ENCODE measurements at places on chromosomes 11 and 22.

GRCh38 chr11:47308050-47308823 lies 38.3 kb downstream of the MADD start:
- no peak for DNase-seq

- no peak for DNase-seq
Measured at GRCh38 chr11:90251599-90251998, 28.8 kb upstream of the CHORDC1 start.

- no peak for DNase-seq
Measured at GRCh38 chr11:67054836-67055523, 1.7 kb upstream of the RHOD start.

DNA sequence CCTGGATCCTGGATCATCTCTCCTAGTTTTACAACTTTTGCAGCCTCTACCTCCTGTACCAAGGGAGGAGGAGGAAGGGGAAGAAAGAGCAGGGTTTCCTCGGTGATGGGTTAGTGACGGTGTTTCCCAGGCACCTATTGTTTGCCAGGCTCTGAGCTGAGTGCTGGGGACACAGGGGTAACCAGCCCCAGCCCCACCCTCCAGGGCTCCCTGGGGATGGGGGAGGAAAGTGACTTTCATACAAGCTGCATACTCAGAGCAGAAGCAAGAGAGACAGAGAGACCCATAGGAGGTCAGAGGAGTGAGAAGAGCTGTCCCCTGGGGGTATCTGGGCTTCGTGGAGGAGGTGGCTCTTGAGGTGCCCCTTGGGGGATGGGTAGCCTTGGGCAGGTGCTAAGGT lies 89.4 kb upstream of the THY1 start:
- no peak for DNase-seq

- DNase-seq = no peak
Measured at GRCh38 chr22:45072322-45072903, 62.6 kb upstream of the PHF21B start.

DNA sequence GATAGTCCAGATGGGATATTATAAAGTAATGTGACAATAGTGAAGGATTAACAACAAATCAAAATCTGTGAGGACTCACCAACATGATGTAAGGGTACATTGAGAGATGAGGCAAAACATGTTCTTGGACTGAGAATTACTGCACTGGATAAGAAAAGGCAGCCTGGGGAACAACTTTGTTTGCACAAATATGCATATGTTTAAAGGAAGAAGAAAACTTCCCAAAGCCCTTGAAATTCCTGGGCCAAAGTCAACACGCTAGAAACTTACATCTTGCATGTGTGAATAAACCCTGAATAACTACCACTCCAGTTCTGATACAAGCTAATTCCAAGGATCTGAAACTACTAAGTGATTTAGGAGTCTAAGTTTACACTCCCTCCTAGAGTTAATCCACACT lies 1.1 kb downstream of the OR52A5 start:
- no peak for DNase-seq

DNA sequence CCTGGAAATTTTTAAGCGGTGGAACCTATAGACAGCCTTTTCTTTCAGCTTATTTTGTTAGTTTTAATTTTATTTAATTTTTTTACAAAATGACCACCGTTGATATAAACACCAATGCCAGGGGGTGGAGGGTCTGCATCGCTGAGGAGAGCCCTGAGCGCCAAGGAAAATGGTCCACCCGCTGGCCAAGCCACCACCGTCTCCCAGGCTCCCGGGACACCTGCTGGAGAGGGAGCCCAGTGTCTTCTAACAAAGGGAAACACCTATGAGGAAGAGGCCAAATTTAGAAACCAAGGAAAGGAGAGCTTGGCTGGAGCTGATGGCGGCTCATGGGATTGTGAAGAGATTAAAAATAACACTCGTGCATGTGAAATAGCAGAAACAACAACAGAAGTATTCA lies 288 bp upstream of the KRTAP5-8 start:
- no peak for DNase-seq

DNA sequence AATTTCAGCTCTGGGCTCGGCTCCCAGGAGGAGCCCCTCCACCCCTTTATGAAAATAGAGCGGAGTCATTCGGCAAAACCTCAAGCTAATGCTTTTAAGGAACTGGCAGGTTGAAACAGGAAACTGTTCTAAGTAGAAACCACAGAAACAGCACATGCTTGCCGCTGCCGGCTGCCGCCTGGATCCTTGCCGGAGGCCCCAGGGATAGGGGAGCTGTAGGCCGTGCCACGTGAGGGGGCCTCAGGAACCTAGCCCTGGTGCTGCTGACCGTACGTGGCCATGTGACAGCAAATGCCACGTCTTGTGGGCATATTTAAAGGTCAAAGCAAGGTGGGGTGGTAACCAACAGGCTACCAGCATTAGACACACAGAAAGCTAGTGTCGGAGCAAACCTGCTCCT lies 77.9 kb upstream of the TIMP3 start:
- no peak for DNase-seq

- DNase-seq = no peak
Measured at GRCh38 chr11:133716602-133717001, 128.7 kb downstream of the SPATA19 start.

DNA sequence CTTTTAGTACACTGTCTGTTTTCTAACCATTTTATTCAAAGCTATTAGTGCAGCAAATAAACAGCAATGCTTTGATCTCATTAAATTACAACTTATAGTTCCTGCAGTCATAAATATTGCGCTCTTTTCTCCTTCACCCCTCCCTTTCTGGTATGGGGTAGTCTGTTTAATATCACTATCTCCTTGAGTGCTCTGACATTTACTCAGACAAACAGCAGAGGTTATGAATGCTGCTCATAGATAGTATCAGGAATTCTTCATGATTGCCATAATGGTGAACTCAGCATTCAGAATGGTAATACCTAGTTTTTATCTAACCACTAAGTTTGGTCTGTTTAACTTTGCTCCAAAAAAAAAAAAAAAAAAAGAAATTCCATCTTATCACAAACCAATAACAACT lies 87.4 kb downstream of the EIF3M start:
- DNase-seq = no peak

All from stimulated activated CD8-positive, alpha-beta memory T cell treated with anti-CD3 and anti-CD28 coated beads, Interleukin-4, amount 100 ng/mL, for 4 hours (primary cell).